ENCODE measurements at places on chromosomes 2 and 18. TPM values are rescaled to one million over a fixed set of nuclear protein-coding genes. Genes with fewer than 3 reads are reported as not detected.

Gene GKN1
- not detected for total RNA-seq

Gene UGT1A5
- total RNA-seq, result not detected

Gene GPAT2
- 6.0 TPM for total RNA-seq

Gene EVX2
- total RNA-seq, result not detected

Gene SKA1
- total RNA-seq, result 1.1 TPM

Gene TTL
- 14.3 TPM for total RNA-seq

Gene FAM124B
- 2.4 TPM for total RNA-seq

Gene MALL
- total RNA-seq, result not detected

Gene CTAGE1
- not detected for total RNA-seq

Gene SALL3
- total RNA-seq, result not detected

Gene RAB6C
- total RNA-seq, result not detected

Gene GKN2
- total RNA-seq, result not detected
